Naive thymus-derived CD4-positive, alpha-beta T cell (primary cell): ENCODE measurements at places on chromosomes 4 and X. TPM values are rescaled to one million over a fixed set of nuclear protein-coding genes. Genes with fewer than 3 reads are reported as not detected.

DNA sequence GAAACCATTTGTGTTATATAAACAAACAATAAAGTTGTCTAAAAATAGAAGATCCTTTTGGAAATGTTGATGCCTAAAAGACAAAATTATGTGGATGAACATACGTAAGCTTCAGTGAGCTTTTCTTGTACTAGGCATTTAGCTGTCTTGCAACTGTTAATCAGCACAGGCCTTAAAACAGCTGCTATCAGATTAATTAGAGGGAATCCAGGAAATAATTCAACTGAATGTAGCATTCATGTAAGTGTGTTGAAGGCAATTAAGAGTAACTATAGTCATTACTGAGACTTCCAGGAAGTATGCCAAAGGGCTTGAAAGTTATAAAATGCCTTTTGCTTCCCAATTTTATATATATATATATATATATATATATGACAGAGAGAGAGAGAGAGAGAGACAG is 248.7 kb downstream of the IL1RAPL1 start:
- no peak for DNase-seq

- DNase-seq: no peak
These were observed 219.0 kb upstream of the DKK2 start for GRCh38 chr4:107255114-107255513.

The LGI2 gene
- not detected for total RNA-seq

GRCh38 chr4:72286185-72286584 is 254.4 kb downstream of the NPFFR2 start:
- DNase-seq: no peak

DNA sequence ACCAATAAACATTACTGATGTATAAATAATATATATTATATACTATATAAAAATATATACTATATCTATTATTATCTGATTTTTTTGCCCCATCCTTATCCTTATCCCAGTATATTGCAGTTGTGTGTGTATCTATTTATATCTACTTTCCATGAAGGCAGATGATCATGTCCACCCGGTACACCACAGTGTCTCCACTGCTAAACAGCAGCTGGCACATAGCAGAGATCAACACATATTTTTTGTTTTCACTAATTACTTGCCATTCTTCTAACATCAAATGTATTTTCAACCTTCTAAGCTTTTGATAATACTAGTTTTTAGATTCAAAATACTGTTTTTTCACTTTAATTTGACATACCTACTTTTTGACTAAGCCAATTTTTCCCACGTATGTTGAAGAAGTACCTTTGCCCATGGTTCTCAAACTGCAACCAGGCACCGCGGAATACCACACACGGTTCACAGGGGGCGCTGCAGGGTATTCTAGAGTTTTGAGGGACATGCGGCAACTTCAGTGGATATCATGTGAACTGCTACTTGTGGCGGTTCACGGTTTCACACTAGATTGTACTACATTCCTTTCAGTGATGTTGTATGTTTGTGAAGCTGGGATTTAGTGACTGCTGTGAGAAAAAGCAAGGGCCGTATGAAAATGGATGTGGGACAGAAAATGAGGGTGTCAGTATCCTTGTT is 182.5 kb upstream of the NPY2R start:
- no peak for DNase-seq

- no peak for DNase-seq
These were observed 1956.2 kb upstream of the AGA start for GRCh38 chr4:179398414-179398813.

- DNase-seq: no peak
These were observed 14.5 kb upstream of the CAPN6 start for GRCh38 chrX:111284631-111285293.

The CENPI gene
- total RNA-seq: 2.3 TPM

- DNase-seq: no peak
These were observed 189.6 kb upstream of the POF1B start for GRCh38 chrX:85569096-85569495.

The GNPDA2 gene
- 12.7 and 14.8 TPM in 2 replicates for total RNA-seq

The UGT2B10 gene
- not detected for total RNA-seq

GRCh38 chr4:177118596-177118995 is 191.1 kb upstream of the NEIL3 start:
- no peak for DNase-seq

GRCh38 chr4:186227744-186228513 is 622 bp downstream of the KLKB1 start:
- DNase-seq: no peak

GRCh38 chrX:28651186-28651585 is 63.9 kb downstream of the IL1RAPL1 start:
- no peak for DNase-seq

DNA sequence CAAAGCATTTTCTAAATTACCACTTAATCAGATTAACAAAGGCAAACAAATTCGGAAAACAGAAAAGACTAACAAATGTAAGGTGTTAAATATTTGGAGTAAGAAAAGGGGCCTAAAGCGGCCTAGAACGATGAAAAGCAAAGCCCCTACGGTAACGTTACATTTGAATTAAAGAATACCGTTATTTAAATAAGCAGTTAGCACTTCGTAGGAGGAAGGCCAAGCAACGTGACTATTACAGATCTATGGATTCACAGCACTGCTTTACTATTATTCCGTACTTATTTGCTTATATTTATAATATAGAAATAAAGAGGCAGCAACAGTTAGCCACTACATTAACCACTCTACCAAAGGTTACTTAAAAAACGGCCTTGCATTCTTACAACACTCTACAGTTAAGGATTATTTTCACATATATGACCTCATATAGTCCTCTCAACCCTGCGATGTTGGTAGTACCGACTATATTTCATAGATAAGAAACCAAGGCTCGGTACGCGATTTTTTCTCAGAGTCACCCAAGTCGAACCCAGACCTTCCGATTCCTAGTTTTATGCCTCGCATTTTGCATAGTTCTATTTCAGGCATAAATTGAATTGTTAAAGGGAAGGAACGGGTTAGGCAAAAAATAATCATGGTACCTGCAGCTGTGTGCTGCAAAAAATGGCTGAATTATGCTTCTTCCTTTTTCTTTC is 2.9 kb downstream of the KLHL15 start:
- peak; percentile 25 for DNase-seq
